A673 (cell line): ENCODE measurements at places on chromosomes 7 and 10.

GRCh38 chr7:50314836-50315592 lies 10.5 kb downstream of the IKZF1 start:
- no peak for DNase-seq

DNA sequence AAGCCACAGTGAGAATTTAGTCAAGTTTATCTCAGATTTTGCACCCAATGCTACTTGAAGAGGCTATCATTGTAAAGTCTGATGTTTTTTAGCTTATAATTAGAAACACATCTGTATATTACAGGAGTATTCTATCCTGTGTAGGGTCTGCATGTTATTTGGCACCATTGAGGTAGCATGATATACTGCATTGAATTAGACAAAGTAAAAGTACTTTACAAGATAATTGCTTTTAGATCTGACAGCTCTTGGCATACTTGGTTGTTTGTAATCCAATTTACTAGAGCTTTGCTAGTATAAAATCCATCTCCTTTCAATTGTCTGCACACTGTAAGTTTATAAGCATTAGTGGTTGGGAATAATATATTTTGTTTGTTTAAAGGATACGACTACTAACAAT lies 714.3 kb downstream of the ANKRD7 start:
- no peak for DNase-seq

DNA sequence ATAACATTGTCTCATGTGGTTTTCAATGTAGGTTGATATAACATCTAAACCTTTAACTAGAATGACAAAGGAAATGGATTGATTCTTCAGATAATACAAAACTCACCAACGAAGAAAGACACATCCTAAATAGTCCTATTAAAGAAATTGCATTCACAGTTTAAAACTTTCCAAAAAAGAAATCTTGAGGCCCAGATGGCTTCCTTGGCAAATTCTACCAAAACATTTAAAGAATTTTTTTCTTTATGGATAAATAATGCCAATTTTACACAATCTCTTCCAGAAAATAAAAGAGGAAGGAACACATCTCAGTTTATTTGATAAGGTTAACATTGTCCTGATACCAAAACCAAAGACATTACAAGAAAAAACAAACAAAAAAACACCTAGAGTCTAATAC lies 349.5 kb downstream of the CALN1 start:
- DNase-seq, result no peak

- DNase-seq, result no peak
Measured at GRCh38 chr7:107977048-107977447, 25.9 kb downstream of the LAMB1 start.

DNA sequence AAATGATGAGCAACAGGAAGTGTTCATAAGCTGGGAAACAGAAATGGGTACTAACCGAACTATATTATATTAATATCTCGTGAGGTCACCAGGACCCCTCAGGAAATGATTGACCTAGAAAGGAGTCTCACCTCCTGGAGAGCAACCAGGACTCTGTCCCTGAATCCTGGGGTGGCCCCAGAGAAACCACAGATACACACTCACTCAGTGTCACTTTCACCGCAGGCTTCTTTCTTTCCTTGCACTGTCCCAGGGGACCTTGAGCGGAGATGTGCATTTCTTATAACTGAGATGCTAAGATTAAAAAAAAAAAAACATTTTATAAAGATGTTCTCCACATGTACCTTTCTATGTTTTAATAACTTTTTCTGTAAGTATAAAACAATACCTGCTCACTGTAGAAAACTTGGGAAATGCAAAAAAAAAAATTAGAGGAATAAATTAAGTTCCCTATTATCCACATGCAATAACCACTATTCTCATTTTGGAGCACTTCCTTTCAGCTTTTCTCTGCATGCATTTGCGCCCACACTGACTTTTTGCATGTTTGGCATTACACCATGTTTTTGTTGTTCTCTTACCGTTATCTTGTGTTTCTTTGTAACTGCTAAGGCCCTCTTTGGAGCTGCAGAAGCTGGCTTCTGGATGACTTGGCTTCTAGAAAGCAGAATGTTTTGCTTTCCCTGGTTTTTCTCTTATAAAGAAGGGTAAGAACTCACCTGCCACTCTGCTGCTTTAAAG lies 15.0 kb downstream of the NOD1 start:
- DNase-seq, result no peak

DNA sequence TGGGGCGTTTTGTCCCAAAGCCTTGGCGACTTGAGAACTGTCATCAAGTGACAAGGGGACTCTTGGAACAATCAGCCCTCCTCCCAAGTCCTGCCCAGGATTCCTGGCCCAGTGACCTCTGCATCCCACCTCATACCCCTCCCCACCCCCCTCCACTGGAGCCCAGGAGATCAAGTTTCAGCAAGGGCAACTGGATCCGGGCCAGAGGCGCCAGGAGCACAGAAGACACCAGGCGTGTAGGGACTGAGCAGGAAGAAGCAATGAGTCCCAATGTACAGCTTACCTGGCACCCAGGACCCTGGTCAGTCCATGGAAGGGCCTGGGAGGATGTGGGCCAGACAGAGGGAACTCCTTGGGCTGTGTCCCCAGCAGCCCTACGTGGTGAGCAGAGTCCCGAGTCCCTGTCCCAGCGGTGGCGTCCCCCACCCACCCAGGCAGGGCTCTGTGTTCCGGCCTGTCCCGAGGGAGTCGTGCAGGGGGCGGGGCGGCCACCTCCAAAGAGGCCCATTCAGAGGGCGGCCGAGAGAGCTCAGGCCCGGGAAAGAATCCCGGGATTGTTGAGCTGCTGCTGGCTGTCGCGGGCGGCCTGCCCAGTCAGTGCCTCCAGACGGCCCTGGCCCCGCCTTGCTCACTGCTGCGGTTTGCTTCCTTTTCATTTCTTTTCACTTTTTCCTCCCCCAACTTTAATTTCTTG lies 254.1 kb downstream of the TNS3 start:
- DNase-seq, result no peak

- no peak for DNase-seq
Measured at GRCh38 chr10:127364034-127364433, 167.6 kb upstream of the INSYN2A start.
